Activated CD4-positive, alpha-beta memory T cell treated with anti-CD3 and anti-CD28 coated beads for 36 hours (primary cell): ENCODE measurements at places on chromosomes 2 and 18.

GRCh38 chr2:129237966-129238725 is 741.3 kb upstream of the RAB6C start:
- no peak for DNase-seq

DNA sequence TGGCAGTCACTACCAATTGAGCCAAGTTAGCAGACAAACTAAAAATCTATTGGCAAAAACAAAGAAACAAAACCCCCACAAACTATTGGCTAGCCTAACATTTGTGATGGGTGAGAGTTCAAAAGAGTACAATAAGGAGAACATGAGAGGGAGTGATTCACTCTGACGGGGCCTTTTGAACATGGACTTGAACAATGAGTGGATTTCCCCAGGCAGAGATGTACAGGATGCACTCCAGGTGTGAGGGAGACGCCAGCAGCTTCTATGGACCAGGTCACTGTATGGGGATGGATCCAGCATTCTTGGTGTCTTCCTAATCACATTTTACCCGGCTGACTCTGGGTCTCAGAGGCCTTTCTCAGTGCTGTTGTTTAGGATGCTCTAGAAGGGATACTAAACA is 167.5 kb upstream of the SMAD2 start:
- DNase-seq = no peak

- no peak for DNase-seq
These were observed 47.2 kb downstream of the SLC14A2 start for GRCh38 chr18:45662468-45662867.

- DNase-seq = no peak
These were observed 85.8 kb downstream of the POU3F3 start for GRCh38 chr2:104939570-104940217.

DNA sequence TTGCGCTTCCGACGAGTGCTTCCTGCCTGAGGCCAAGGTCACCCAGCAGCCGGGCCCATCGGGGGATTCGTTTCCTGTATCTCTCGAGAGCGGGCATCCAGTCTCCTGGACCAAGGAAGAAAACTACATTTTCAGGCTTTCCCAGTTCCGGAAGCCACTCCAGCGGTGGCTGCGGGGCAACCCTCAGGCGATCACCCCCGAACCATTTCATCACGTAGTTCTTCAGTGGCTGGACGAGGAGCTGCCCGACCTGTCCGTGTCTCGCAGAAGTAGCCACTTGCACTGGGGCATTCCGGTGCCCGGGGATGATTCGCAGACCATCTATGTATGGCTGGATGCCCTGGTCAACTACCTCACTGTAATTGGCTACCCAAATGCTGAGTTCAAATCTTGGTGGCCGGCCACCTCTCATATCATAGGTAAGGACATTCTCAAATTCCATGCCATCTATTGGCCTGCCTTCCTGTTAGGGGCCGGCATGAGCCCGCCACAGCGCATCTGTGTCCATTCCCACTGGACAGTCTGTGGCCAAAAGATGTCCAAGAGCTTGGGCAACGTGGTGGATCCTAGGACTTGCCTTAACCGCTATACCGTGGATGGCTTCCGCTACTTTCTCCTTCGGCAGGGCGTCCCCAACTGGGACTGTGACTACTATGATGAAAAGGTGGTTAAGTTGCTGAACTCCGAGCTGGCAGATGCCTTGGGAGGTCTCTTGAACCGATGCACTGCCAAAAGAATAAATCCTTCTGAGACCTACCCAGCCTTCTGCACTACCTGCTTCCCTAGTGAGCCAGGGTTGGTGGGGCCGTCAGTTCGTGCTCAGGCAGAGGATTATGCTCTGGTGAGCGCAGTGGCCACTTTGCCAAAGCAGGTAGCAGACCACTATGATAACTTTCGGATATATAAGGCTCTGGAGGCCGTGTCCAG is 1.0 kb downstream of the MARS2 start:
- peak; percentile 59 for DNase-seq

DNA sequence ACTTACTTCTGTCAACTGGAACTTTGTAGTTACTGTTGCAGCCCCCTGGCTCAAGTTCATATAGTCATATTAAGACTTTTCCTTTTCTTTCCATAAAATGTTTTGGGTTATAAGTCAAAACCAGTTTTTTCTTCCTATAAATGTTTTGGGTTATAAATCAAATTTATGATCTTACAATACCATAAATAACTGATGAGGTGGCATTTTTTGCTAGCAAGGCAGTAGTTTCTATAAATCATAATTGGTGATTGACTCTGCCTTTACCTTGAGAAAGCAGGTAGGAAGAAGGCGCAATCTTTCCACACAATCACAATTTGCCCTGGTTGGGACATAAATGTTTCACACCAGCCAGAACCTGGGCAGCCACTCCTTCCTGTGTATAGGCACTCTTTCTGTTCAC is 5.1 kb upstream of the DYTN start:
- no peak for DNase-seq

DNA sequence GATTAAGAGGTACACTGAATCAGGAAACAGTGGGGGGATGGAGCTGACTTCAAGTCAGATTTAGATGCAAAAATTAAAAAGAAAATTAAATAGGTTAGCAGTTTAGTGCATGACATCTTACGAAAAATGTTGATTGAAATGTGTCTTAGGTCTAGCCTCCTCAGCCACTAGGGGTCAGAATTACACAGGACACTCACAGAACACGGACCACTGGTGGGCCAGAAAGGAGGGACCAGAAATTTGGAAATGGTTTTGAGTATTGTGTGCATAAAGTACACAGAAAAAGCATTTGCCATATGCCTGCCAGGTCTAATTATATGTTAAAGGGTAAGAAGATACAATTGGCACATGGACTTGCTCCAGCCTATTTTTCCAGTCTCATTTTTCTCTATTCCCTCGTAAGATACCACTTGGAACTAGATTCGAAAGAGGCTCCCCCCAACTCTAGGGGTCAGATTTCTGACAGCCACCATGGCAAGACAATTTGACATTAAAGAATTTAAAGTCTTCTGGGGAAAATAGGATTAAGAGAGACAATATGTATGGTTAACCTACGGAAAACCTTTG is 550.2 kb upstream of the SETBP1 start:
- DNase-seq = no peak

GRCh38 chr2:167792126-167792525 is 455.3 kb downstream of the STK39 start:
- no peak for DNase-seq

DNA sequence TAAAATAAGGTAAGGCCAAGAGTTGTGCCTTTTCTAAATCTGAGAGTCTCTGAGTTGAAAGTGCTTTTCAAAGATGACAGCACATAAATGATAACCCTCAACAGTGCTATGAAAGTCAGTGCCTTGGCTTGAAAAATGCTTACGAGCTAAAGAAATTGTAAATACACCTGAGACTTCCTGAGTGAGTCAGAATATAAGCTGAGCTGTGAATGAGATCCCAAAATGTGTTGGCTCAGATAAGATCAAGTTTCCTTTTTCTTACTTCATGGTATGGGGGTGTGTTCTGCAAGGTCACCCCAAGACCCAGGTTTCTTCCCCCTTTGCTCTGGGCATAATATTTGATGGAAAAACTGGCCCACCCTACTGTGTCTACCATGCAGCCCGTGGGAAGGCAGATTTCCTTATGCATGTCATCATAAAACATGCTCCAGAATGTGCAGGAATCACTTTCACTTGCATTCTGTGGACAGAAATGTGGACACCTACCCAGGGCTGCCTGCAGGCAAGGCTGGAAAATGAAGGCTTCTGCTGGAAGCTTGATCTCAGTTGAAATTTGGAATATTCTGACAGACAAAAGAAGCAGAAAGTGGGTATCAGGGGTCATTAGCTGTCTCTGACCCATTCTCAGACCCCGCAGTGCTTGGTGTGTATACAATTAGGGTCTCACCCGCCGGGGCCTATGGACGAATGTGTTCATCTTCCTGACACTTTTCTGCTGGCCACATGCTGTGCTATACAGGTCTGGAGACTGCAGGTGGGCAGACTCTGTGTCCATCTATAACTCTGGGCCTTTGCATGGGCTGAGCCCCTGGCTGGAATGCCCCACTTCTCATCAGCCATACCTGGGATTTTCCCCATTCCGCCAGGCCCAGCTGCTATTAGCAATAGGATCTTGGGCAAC is 212.6 kb downstream of the SH3RF3 start:
- DNase-seq = no peak

DNA sequence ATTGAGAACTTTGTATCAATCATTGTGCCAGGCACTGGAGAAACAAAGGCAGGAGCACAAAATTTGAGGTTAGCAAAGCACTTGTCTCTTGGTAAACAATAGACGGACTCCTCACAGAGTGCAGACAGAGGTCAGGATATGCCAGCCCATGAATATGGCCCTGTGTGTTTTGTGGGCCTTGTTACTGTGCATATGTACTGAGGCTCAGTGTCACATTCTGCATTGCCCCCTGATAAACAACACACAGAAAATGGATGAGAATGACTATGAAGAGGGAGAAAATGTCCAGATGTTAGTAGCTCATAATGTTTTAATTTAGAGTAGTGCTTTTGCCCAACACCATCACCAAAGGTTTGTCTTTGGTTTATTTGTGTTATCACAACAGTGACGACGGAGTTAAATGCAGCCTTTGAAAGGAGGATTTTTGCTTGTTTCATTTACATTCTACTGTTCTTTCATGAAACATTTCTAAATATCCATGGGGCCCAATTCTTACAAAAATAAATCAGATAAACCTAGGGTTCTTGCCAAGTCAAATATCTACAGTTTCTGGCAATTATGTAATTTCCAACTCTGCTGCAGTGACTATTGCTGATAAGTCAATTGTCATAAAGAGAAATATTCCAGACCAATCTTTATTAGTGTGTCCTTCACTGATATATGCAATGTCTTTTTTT is 14.6 kb upstream of the NT5C1B start:
- DNase-seq = no peak

DNA sequence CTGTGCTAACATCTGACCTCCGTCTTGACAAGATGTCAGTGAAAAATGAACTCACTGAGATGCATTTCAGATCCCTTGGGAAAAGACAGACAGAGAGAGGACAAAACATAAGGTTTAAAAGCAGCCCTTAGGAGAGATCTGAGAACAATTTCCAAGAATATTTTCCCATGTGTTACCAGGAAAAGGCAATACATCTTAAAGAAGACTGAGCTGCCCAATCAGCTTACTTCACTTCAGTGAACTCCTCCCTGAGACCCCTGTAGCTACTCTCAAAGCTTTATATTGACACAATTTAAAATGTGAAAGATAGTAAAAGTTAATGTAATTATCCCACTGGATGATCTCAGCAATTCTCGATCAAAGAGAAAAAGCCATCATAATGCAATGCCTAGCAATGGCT is 505.0 kb downstream of the DCC start:
- DNase-seq = no peak

GRCh38 chr2:126495189-126495588 is 160.8 kb upstream of the GYPC start:
- DNase-seq = no peak

- DNase-seq = no peak
These were observed 13.7 kb downstream of the KANSL1L start for GRCh38 chr2:210157526-210157925.

DNA sequence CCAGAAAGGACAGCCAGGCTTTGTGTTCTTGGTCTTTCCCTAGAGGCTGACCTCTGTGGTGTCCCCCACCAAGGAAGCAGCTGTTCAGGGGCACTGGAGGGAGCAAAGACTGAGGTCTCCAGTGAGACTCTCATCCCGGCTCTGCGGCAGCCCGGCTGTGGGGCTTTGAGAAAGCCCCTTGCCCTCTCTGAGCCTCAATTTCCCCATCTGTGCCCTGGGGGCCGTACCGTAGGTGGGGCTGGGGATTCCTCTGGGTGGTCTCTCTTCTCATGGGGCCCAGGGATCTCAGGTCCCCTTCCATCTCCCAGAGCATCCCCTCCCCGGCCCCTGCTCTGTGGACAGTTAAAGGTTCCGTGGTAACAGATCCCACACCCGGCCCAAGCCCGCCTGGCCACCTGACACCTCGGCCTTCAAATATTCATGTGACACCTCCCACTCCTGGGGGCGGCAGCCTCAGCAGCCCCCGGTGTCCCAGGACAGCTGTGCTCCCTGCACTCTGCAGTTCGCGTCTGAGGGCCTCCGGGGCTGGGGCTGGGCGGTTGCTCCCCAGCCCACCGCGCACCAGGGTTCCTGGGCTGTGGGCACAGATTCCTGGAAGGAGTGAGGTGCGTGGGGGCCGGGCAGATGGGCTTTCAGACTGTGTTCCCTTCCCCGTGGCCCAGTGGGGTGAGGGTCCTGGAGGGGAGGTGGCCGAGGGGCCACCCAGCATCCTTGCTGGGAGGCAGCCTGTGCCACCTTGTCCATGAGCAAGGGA is 15.1 kb upstream of the KLHL30 start:
- DNase-seq = no peak

GRCh38 chr2:170836027-170836426 is 19.3 kb downstream of the GAD1 start:
- no peak for DNase-seq

GRCh38 chr2:15306706-15307105 is 254.4 kb downstream of the NBAS start:
- no peak for DNase-seq

DNA sequence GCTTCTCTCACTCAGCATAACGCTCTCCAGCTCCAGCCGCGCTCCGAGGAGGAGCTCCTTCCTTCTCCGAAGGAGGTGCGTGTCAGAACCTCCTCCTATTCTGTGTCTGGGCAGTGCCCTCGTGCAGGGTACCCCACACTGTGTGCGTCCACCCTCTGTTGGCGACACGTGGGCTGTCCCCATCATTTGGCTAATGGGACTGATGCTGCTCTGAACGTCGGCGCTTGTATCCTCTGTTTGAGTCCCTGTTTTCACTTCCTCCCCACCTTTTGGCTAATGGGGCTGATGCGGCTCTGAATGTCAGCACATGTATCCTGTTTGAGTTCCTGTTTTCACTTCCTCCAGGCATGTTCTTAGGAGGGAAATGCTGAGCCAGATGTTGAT is 22.2 kb downstream of the KCNG2 start:
- DNase-seq = no peak

DNA sequence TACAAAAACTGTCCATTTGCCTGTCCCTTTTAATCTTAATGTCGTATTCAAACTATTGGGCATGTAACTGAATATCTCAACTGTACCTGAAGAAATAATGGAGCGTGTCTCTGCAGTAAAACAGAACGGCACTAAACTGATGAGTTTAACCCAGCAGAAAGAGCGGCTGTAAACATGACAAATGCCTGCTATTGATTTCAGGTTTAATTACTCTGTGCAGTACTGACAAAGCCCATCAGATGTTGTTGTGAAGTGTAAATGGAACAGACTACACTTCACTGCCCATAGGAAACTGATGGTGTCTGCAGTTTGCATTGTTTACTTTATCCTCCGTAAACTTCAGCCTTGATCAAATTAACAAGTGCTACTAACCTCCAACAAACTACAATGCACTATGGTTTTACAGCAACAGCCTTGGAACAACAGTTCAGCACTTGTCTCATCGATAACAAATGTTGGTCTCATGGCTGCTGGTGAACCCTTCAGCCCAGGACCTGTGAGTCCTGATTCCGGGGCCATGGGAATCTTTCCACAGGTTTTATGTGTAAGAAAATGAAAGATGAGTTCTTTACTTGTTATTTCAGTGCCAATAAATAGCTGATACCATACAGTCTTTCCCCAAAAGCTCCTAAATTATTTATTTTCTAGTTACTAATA is 316.5 kb downstream of the CCDC178 start:
- no peak for DNase-seq

GRCh38 chr2:237154082-237154638 is 68.5 kb downstream of the COPS8 start:
- peak; percentile 76 for DNase-seq

GRCh38 chr2:228417526-228417925 is 236.0 kb upstream of the SPHKAP start:
- no peak for DNase-seq
